ENCODE measurements at places on chromosomes 16 and 17.

DNA sequence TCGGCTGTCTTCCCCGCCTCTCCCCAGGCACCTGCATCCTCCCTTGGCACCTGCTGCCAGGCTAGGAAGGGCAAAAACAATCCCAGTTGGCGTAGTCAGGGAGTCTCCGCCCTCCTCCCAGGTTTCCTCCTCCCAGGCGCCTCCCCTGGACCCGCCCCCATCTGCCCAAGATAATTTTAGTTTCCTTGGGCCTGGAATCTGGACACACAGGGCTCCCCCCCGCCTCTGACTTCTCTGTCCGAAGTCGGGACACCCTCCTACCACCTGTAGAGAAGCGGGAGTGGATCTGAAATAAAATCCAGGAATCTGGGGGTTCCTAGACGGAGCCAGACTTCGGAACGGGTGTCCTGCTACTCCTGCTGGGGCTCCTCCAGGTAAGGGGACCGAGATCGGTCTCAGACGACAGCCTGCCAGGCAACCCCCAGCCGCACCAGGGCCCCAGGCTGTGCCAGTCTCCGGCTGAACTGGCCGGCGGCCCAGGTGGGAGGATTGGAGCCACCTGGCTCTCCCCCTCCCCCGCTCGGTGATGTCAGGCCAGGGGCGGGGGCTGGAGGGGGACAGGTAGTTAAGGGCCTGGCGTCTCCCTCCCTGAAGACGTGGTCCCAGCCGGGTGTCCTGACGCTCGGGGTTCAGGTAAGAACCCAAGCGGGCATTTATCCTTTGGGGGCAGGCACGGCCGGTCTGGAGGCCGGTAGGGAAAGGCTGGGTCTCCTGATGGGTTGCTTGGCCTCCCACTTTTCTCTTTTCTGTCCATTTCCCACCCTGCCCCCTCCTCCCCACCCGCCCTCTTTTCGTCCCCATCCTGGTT, at the start of gene GRB7:
GRB7 (plus strand) TSS at position 179 of the 808 bp plus-strand sequence. CDS start 4,364 bp downstream, outside the sequence.
- peak; percentile 61 for DNase-seq

DNA sequence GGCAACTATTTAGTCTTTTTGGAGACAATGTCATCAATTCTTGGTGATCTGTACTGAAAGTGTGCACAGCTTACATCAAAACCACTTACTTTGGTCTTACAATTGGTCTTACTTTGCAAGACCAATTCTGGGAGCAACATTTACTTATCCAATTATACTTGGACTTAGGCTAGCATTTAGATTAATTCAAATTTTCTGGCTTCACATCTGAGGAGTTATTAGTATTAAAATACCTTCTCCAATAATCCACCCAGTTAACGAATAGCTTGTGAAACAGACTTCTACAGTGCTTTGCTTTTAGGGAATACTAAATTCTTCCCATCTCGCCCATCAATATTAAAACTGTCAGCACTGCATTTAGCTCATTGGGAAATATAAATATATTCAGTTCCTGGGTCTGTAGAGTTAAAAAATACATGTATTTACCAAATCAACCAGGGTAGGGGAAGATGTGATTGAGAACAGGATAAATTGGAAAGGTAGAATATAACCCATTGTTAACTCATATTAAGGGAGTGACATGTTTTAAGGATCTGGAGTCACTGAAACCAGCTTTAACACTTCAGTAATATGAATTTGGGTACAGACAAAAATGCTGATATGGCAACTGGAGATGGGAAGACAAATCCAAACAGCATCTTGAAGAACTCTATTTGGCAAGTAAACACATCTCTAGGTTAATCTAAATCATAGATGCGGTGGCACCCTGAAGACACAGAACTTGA, 9.2 kb upstream of the VEZF1 start:
- no peak for DNase-seq

GRCh38 chr16:58110571-58111301, 18.4 kb downstream of the CFAP20 start:
- DNase-seq, result peak; percentile 71

GRCh38 chr16:25256695-25257469, 763 bp downstream of the ZKSCAN2 start:
- DNase-seq, result no peak

- no peak for DNase-seq
These were observed 2.8 kb upstream of the ALDH3A2 start for GRCh38 chr17:19645734-19646201.

- DNase-seq, result no peak
These were observed 214.5 kb upstream of the CIBAR2 start for GRCh38 chr16:85326794-85327181.

GRCh38 chr17:82868715-82869131, 28.9 kb upstream of the ZNF750 start:
- DNase-seq, result no peak

DNA sequence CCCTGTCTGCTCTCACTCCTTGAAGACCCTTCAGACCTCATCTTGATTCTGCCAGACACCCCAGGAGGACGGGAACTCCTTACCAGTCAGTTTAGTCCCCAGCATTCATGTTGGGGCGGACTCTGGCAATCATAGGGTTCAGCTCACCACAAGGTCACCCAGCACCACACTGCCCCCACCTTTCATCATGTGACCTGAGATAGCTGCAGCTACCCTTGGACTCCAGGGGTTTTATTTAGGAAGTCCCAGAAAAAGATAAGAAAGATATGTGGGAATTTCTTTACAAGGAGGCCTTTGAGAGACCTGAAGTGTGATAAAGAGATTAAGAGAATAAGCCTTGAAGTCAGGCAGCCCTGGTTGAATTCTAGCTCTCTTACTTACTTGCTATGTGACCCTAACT, 59.8 kb upstream of the NLK start:
- DNase-seq, result no peak

GRCh38 chr17:45394091-45394490, 38.6 kb downstream of the ARHGAP27 start:
- no peak for DNase-seq

- DNase-seq, result no peak
These were observed 28.6 kb downstream of the TPPP3 start for GRCh38 chr16:67364600-67365235.

DNA sequence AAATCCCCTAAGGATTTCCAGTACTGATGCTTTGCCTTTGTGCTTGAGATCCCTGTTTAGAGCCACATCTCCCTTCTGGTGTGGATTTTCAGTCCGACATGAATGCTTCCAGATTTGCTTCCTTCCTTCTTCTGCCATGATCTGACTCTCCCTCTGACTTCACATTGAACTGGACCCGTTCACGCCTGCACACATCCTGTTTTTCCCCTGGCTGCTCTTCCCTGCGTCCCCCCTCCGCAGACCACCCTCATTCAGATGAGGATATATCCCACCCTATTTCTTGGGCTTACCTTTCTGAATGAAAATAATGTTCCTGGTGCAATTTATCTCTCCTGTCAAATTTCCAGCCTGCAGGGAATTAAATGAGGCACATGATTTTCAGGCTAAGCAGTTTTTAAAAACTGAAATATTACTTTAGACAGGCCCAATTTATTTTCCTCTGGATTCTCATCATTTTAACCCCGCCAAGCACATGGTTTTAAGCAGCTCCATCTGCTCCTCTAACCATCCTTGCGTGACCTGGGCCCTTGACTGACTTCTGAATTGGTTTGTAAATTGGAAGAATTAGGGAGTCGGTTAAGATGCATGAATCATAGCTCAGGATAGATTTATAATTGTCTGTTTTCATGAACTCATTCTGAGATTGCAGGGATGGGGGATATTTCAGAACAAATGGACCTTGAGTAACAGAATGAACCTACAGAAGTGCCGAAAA, 59.2 kb downstream of the BMERB1 start:
- peak; percentile 59 for DNase-seq

DNA sequence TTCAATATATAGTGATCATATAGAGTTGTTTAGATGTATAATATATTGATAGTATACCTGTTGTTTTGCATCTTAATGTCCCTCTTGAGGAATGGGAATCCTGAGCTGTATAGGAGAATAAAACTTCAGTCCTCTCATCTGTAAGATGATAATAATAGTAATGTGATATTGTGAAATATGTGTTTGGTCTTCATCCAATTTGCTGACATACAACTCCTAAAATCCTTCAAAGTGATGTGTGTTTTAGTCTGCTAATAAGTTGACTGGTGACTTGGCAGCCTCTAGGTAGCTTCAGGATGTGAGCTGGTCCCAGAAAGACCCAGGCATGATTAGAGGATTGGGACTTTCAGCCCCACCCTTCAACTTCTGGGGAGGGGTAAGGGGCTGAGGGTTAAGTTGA, 22.8 kb upstream of the NFAT5 start:
- DNase-seq, result no peak

DNA sequence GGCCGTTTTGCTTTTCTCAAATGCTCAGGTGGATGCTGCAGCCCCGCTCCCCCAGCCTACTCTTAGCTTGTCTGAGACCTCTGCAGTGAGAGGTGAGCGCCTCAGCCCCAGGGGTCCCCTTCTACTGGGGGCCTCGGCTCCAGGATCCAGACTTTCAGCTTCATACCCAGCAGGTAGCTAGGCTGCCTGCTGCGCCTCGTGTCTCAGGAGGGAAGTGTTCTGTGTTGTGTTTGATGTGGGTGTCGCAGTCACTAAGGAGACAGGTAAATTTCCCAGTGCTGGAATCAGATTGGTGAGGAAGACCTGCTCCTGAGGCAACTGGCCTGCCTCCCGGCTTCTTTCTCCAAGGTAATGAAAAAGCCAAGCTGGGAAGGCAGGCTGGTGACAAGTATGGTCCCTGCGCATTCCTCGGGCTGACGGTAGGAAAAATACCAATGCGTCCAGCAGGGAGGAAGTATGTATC, 604.0 kb upstream of the SALL1 start:
- no peak for DNase-seq

DNA sequence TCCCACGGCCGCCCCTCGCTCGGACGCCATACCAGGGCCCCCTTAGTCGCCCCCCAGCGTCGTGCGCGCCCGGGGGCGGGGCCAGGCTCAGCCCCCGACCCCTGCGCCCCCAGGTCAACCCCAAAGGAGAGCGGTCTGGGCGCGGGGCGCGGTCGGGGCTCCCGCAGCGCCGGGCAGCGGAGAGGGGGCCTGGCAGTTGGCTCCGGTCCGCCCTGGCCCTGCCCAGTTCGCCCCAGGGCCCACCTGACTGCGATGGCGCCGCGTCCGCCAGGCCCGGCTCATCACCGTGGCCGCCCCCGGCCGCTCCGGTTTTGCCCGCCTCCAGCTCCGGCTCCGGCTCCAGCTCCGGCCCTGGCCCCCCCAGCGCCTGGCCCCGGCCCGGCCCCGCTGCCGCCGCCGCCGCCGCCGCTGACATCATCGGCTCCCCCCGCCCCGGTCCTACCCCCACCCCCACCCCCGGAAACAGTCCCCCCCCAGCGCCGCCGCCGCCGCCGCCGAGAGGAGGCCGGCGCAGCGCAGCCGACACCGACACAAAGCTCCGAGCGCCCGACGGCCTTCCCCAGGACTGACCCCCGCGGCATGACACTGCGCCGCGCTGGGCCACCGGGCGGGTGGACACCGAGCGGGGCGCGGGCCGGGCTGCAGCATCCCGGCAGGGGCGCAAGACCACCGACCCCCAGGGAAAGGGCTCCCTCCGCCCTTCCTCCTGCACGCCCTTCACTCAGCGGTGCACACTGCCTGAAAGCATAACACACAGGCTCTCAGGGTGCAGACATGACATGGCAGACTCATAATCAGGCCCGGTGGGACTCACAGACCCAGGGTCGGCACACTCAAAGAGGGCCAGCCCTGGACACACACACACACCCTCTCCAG, at the start of gene ZBTB4:
ZBTB4 (minus strand) TSS at position 419 of the 876 bp plus-strand sequence. CDS start 12,830 bp downstream, outside the sequence.
- peak; percentile 25 for DNase-seq

- no peak for DNase-seq
These were observed 11.4 kb downstream of the IGFBP4 start for GRCh38 chr17:40454613-40454995.

GRCh38 chr17:20925091-20925490, 117.7 kb downstream of the USP22 start:
- DNase-seq, result no peak

DNA sequence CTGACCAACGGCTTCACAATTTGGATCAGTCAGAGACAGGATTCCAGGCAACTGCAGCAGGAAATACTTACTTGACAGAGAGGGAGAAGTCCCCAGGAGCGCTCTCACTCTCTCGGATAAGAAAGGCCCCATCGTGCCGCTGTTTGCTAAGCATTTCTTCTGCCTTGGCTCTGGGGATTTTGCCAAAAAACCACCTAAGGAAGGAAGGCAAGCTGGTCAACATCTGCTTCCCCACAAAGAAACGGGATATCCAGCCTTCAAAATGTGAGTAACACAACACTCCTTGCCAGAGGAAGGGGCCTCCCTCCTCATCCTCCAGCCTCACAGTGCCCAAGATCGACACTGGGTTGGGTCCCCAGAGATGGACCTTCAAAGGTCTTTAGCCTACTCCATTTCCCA, 36.6 kb upstream of the SLC25A19 start:
- DNase-seq, result no peak

- DNase-seq, result no peak
These were observed 8.3 kb downstream of the TRIM65 start for GRCh38 chr17:75888484-75888883.

GRCh38 chr17:81902023-81902652, at the start of gene NPB:
Gene NPB, plus strand, starts transcription at chr17:81902238. Its CDS starts 40 bp downstream, at chr17:81902278.
- no peak for DNase-seq

DNA sequence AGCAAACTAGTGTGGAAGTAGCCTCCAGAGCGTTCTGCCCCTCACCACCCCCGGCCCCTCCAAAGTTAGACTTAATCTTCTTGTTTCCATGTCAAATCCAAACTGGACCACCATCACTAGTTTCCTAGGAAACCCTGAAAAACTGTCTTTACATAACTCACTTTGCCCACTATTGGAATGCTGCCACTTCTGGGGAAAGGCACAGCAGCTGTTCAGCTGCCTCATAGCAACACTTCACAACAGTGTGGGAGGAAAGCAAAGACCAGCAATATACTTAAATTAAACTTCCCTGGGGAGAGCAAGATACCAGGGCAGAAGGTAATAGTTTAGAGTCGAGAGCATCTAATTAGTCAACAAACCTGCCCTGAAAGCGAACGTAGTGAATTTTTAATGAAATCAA, 452.2 kb downstream of the KCNJ2 start:
- no peak for DNase-seq

DNA sequence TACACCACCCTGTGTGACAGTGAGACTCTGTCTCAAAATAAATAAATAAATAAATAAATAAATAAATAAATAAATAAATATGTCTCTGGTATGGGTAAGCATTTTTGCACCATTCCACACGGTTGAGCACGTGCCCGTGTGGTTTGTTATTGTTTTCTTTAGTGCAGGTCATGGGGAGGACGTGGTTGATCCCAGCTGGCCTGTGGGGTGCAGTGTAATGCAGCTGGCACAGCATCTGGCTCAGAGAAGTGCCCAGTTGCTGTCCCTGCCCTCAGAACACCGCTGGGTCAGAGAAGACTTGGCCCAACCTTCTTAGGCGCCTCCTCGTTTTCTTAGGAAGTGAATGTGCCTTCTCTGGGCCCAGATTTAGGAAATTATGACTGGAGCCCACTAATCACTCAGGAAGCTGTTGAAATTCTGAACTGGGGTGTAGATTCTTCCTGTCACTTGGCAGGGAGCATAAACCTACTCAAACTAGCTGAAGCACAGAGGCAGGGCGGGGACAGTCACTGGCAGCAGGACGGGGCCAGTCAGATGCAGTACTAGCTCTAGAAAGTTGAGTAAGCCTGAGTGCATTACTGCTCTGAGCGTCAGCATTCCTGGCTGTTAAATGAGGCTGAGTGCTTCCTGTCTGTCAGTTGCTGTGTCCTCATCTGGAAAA, 85.9 kb downstream of the SNX29 start:
- peak; percentile 42 for DNase-seq

GRCh38 chr17:35973333-35974260, 7.7 kb downstream of the CCL16 start:
- DNase-seq, result peak; percentile 18

Data from kidney glomerular epithelial cell (primary cell).